ENCODE measurements at places on chromosomes 5 and 9.

- no peak for DNase-seq
Measured at GRCh38 chr5:93794954-93795353, 53.6 kb upstream of the POU5F2 start.

- no peak for DNase-seq
Measured at GRCh38 chr5:115109356-115109755, 60.4 kb downstream of the TRIM36 start.

GRCh38 chr9:70131296-70131695 is 87.6 kb downstream of the MAMDC2 start:
- no peak for DNase-seq

- DNase-seq, result no peak
Measured at GRCh38 chr5:53873235-53873634, 312.8 kb downstream of the NDUFS4 start.

DNA sequence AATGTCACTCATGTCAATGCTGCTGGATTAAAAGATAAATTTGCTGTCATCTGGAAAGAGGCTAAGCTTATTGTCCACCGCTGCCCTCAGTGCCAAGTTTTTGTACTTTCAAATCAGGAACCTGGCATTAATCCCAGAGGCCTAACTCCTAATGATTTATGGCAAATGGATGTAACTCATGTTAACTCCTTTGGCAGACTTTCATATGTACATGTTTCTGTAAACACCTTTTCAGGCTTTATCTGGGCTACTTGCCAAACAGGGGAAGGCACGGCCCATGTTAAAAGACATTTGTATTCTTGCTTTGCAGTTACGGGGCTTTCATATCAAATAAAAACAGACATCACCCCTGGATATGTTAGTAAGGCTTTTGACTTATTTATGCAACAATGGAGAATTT is 608.0 kb upstream of the ACO1 start:
- DNase-seq, result no peak

DNA sequence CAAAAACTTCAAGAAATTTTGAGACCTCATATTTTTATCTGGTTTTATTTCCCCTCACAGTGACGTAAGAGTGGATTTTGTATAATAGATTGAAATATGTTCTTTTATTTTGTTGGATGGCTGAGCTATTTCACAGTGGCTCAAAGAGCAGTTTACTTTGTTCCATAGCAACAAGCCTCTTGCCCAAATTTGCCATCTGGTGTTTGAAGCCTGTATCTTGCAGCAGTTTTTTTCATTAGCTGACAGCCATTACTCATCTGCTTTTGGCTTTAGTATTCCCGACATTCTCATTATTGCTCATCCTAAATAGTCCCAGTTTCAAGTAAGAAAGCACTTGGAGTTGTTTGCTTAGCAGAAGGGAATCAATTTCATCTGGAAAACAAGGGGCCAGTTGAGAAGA is 36.3 kb downstream of the GDA start:
- DNase-seq, result no peak

GRCh38 chr9:109996936-109997580 is 210.9 kb downstream of the C9orf152 start:
- DNase-seq, result no peak

GRCh38 chr5:134247428-134248224 is 21.8 kb upstream of the PPP2CA start:
- peak; percentile 74 for DNase-seq

- no peak for DNase-seq
Measured at GRCh38 chr9:70107558-70107957, 63.9 kb downstream of the MAMDC2 start.
